Endothelial cell of umbilical vein (primary cell): ENCODE measurements at places on chromosomes 4 and X. TPM values are rescaled to one million over a fixed set of nuclear protein-coding genes. Genes with fewer than 3 reads are reported as not detected.
A peak's percentile ranks its signal among the peaks of the same experiment; 100 is the strongest.

DNA sequence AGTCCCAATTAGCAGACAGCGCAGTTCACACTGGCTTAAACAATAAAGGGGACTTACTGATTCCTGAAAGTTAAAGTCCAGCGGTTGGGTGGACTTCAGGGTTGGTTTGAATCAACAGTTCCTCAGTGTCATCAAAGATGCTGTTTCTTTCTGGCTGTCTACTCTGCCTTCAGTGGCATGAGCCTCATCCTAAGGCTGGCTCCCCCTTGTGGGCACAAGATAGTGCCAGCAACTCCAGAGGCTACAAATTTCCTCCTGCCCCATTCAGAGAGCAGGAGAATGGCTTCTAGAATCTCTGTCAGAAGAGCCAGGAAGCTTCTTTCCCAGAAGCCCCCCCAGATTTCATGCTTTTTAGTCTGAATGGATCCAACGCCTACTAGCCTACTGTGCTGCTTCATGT is 82.4 kb upstream of the MTM1 start:
- peak; percentile 44 for DNase-seq
- H3K36me3 ChIP-seq = no peaks in the 10 kb centered on the region
- H3K27me3 ChIP-seq = no peaks in the 10 kb centered on the region
- H3K4me3 ChIP-seq = no peak overlapping the region
- H3K4me1 ChIP-seq = no peaks in the 10 kb centered on the region

GRCh38 chr4:11564021-11564420 is 135.3 kb upstream of the HS3ST1 start:
- no peaks in the 10 kb centered on the region for H3K36me3 ChIP-seq
- no peak for DNase-seq
- no peak overlapping the region for H3K27ac ChIP-seq

DNA sequence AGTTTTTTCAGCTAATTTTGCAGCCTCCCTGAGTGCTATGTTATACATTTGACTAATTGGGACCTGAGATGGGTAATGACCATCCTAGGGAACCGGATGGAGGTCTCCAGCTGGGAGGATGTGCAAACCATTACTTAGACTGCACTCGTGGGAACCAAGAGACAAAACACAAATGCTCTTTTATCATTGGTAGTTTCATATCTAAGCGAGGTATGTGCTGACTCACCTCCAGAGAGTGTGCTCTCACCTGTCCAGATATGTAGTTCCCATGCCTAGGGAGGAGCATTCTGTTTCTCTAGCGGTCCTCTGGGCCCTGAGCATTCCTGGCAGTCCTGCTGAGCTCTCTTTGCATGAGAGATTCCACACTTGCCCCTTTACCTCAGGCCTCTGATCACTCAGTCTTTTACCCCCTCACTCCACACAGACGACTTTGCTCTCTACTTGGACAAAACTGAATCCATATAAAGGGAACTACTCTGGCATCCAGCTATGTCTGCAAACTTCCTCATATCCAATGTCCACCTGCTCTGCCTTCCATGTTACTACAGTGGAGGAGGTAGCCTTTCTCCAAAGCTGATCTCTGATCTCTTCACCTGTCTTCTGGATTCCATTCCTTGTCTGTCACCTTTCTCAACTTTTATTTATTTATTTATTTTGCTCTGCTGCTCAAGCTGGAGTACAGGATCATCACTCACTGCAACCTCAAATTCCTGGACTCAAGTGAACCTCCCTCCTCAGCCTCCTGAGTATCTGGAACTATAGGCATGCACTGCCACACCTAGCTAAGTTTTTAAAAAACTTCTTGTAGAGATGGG is 88.4 kb downstream of the LRP2BP start:
- H3K4me3 ChIP-seq = no peak overlapping the region
- H3K27ac ChIP-seq = no peak overlapping the region
- peaks cover 9% of the 10 kb centered on the region for H3K36me3 ChIP-seq

CTAG1B gene
- total RNA-seq = not detected in 2 replicates

DNA sequence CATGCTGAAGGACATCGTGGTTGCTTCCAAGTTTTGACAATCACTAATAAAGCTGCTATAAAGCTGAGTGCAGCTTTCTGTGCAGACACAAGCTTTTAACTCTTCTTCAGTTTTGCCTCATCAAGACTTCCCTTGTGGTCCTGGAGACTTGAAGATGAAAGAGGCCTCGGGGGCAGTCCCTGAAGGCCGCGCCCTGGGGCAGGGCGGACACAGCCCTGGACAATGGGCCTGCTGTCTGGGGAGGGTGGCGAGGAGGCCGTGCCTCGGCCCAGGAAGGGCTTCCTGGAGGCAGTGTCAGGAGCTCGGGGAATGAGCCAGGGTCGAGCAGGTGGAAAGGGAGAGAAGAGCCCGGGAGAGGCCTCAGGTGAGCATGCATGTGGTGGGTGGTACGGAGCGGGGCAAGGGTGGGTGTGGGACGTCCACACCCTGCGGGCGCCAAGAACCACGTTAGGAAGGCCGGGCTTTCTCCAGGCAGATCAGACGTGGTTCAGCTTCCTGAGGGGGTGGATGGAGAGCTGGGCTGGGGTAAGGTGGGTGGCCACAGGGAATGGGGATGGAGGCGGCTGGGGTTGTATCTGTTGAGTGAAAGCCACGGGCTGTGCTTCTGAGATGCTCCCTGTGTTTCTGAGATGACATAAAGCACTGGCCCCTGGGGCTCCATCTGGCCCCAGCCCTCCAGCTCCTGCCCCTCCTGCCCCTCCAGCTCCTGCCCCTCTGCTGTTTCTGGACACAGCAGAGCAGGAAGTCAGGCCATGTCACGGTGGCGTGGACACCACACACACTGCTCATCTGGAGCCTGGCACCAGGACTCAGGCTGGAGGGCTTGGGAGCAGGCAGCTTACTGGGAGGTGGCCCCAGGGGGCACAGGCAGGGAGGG is 21.5 kb downstream of the ADRA2C start:
- DNase-seq = no peak
- no peak overlapping the region for H3K27ac ChIP-seq
- no peaks in the 10 kb centered on the region for H3K36me3 ChIP-seq
- no peak overlapping the region for H3K4me3 ChIP-seq

VSIG4 gene
- not detected in 2 replicates for total RNA-seq

- peak overlapping the region; percentile 89 for H3K27ac ChIP-seq
- no peak for DNase-seq
- H3K36me3 ChIP-seq = peaks cover 8% of the 10 kb centered on the region
- H3K4me1 ChIP-seq = peaks cover 2% of the 10 kb centered on the region
- no peaks in the 10 kb centered on the region for H3K27me3 ChIP-seq
Measured at GRCh38 chrX:1591863-1592469, 562 bp downstream of the AKAP17A start.
